ENCODE measurements at places on chromosomes 5 and 9. TPM values are rescaled to one million over a fixed set of nuclear protein-coding genes. Genes with fewer than 3 reads are reported as not detected.
A peak's percentile ranks its signal among the peaks of the same experiment; 100 is the strongest.

GRCh38 chr5:56123531-56124243 lies 109.4 kb downstream of the ANKRD55 start:
- no peaks in the 10 kb centered on the region for H3K36me3 ChIP-seq
- no peaks in the 10 kb centered on the region for H3K27me3 ChIP-seq
- peak overlapping the region; percentile 0 for H3K27ac ChIP-seq
- H3K4me1 ChIP-seq = peaks cover 44% of the 10 kb centered on the region
- no peak for DNase-seq

GRCh38 chr5:151454166-151454565 lies 6.8 kb downstream of the SLC36A1 start:
- H3K4me3 ChIP-seq = no peak overlapping the region
- DNase-seq = no peak
- no peak overlapping the region for H3K27ac ChIP-seq
- peaks cover 12% of the 10 kb centered on the region for H3K4me1 ChIP-seq
- H3K27me3 ChIP-seq = no peaks in the 10 kb centered on the region

GRCh38 chr5:145378226-145378625 lies 456.9 kb downstream of the PRELID2 start:
- no peaks in the 10 kb centered on the region for H3K36me3 ChIP-seq
- no peak for DNase-seq
- H3K27me3 ChIP-seq = no peaks in the 10 kb centered on the region
- H3K4me3 ChIP-seq = no peak overlapping the region
- no peaks in the 10 kb centered on the region for H3K4me1 ChIP-seq

DNA sequence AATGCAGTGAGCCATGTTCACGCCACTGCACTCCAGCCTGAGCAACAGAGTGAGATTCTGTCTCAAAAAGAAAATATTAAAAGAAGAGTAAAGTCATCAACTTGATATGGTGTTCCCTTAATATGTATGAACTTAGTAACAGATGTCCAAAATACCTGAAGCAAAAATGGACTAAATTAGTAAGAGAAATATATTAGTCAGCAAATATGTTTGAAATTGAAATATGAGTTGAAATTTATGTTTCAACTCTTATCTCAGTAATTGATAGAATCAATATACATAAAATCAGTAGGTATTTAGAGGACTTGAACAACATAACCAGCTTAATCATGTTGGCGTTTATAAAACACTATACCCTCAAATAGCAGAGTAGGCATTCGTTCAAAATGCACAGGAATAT lies 668.5 kb downstream of the ISL1 start:
- H3K27me3 ChIP-seq = no peaks in the 10 kb centered on the region
- H3K4me1 ChIP-seq = no peaks in the 10 kb centered on the region
- H3K27ac ChIP-seq = no peak overlapping the region
- no peak for DNase-seq

GRCh38 chr9:5459289-5459829 lies 9.0 kb downstream of the CD274 start:
- peak overlapping the region; percentile 89 for H3K27ac ChIP-seq
- DNase-seq = peak; percentile 47
- H3K4me1 ChIP-seq = peaks cover 80% of the 10 kb centered on the region

- DNase-seq = no peak
- H3K27me3 ChIP-seq = peaks cover 5% of the 10 kb centered on the region
Observed at GRCh38 chr5:86500947-86501346, 116.8 kb upstream of the COX7C start.

DNA sequence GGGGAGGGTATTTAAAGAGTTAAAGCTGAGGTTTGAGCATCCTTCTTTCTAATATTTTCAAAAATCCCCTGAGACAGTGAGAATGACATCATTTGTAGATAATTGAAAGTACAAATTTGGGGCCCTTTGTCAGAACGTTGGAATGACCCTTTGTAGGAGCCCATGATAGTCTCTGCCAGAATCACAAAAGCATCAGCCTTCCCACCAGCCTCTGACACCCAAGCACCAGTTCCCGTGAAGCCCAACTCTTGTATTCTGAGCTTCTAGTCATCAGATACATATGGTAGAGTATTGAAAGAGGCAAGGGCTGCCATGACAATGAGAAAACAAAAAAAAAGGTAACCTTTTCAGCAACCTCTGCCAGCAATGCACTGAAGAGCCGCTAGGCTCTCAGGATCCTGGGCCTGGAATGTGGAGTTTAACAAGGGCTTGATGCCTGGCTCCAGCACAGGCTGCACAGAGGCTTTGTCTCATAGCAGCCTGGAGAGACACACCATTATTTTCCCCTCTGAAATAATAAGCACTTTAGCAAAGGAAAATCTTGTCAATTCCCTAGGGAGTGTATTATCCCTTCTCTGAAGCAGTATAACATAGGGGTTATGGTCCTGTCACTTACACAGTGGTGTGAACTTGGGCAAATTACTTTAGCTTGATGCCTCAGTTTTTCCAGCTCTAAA lies 114.4 kb downstream of the ZNF608 start:
- H3K4me1 ChIP-seq = no peaks in the 10 kb centered on the region
- no peak overlapping the region for H3K4me3 ChIP-seq
- peaks cover 25% of the 10 kb centered on the region for H3K27me3 ChIP-seq
- DNase-seq = no peak

GRCh38 chr5:154449786-154450185 lies 4.0 kb downstream of the SAP30L start:
- DNase-seq = no peak
- H3K27ac ChIP-seq = no peak overlapping the region
- H3K36me3 ChIP-seq = peaks cover 34% of the 10 kb centered on the region
- H3K4me3 ChIP-seq = no peak overlapping the region

DNA sequence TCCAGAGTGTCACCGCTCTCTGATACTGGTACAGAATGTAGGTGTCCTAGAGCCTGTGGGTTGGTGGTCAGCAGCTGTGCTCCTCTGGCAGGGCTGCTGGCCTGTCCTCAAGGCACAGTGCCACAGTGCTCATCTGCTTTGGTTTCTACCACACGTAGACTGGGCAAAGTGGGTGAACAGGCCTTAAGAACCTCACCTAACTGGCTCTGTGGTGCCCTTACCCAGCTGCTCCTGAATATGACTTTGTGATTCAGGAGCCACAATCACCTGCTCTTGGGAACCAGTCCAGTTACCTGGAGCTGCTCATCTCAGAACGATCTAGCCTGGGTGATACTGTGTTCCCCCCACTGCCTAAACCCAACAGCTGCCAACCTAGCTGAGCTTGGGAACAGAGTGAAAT lies 6.4 kb downstream of the NOP16 start:
- no peak overlapping the region for H3K4me3 ChIP-seq
- H3K27ac ChIP-seq = no peak overlapping the region
- peaks cover 67% of the 10 kb centered on the region for H3K36me3 ChIP-seq
- no peaks in the 10 kb centered on the region for H3K27me3 ChIP-seq

DNA sequence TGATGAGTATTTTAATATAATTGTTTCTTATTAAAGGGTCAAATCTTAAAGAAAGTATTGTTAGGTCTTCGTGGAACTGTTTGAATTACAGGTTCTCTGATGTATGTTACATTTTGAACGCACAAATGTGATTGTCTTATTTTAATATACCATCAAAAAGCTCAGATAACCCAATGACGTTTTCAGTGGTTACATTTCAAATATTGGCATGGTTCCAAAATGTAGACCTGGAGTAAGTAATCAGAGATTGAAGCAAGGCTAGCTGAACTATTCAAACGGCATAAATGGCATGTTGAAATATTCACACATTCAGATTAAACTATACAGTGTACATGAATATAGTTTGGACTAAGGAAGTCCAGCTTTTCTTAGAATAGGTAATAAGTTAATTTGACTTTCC lies 281.7 kb upstream of the EFNA5 start:
- H3K36me3 ChIP-seq = peaks cover 2% of the 10 kb centered on the region
- no peak for DNase-seq
- H3K4me3 ChIP-seq = no peak overlapping the region
- no peak overlapping the region for H3K27ac ChIP-seq

Gene LRRC19
- not detected for total RNA-seq

DNA sequence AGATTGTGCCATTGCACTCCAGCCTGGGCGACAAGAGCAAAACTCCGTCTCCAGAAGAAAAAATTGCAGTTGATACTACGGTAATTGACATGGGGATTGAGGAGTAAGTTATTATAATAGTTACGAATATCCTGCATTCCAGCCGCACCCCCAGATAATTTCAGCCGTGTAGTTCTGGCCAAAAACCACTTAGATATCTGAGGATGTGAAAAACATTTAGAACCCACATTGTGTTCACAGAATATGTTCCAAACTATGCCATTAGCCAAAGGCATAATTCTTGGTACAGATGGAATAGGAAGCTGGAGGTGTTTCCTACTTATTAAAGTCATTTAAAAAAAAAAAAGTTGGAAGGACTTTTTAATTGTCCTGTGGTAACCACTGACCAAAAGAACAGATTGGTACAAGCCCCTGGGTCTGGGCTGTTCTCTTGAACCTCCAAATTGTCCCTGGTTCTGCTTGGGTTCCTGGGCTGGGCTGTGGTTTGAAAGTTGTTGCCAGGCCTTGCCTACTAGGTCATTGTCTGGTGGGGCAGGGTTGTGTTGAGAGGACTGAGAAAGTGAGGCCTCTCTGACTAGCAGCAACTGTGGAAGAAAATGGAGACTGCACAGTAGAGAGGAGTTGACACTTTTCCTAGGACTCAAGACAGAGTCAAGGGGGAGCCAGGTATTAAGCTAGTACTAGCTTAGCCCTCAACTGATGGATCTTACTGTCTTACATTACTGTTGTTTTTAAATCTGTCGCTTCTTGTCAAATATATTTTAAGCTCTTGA lies 198.8 kb downstream of the NR3C1 start:
- H3K27ac ChIP-seq = peak overlapping the region; percentile 31
- no peak overlapping the region for H3K4me3 ChIP-seq
- H3K27me3 ChIP-seq = no peaks in the 10 kb centered on the region

- H3K4me1 ChIP-seq = no peaks in the 10 kb centered on the region
- peaks cover 5% of the 10 kb centered on the region for H3K27me3 ChIP-seq
- no peak for DNase-seq
- H3K27ac ChIP-seq = no peak overlapping the region
- H3K36me3 ChIP-seq = no peaks in the 10 kb centered on the region
Observed at GRCh38 chr5:137432376-137432775, 66.8 kb downstream of the SPOCK1 start.

- H3K36me3 ChIP-seq = no peaks in the 10 kb centered on the region
- peaks cover 3% of the 10 kb centered on the region for H3K27me3 ChIP-seq
- H3K4me1 ChIP-seq = no peaks in the 10 kb centered on the region
- H3K27ac ChIP-seq = no peak overlapping the region
- no peak for DNase-seq
Observed at GRCh38 chr9:113707953-113708695, 168.0 kb upstream of the ZNF618 start.

- H3K4me1 ChIP-seq = no peaks in the 10 kb centered on the region
- no peaks in the 10 kb centered on the region for H3K27me3 ChIP-seq
- H3K27ac ChIP-seq = no peak overlapping the region
- no peak for DNase-seq
- no peaks in the 10 kb centered on the region for H3K36me3 ChIP-seq
Observed at GRCh38 chr9:79012561-79012960, 559.2 kb upstream of the TLE4 start.

GRCh38 chr5:130992621-130993020 lies 172.4 kb downstream of the HINT1 start:
- no peaks in the 10 kb centered on the region for H3K36me3 ChIP-seq
- H3K27ac ChIP-seq = no peak overlapping the region
- no peak overlapping the region for H3K4me3 ChIP-seq
- no peaks in the 10 kb centered on the region for H3K27me3 ChIP-seq
- no peaks in the 10 kb centered on the region for H3K4me1 ChIP-seq
- DNase-seq = no peak

GRCh38 chr5:113807427-113807991 lies 294.0 kb downstream of the YTHDC2 start:
- no peak overlapping the region for H3K4me3 ChIP-seq
- no peak for DNase-seq
- H3K27me3 ChIP-seq = peaks cover 4% of the 10 kb centered on the region
- no peaks in the 10 kb centered on the region for H3K4me1 ChIP-seq

- H3K27ac ChIP-seq = no peak overlapping the region
- no peaks in the 10 kb centered on the region for H3K36me3 ChIP-seq
- H3K4me1 ChIP-seq = peaks cover 16% of the 10 kb centered on the region
- H3K4me3 ChIP-seq = no peak overlapping the region
Observed at GRCh38 chr9:124239249-124240073, 18.3 kb upstream of the NEK6 start.

Gene SLC6A7
- not detected for total RNA-seq

GRCh38 chr5:53543401-53543800 lies 17.0 kb upstream of the NDUFS4 start:
- peaks cover 12% of the 10 kb centered on the region for H3K27me3 ChIP-seq
- no peak overlapping the region for H3K4me3 ChIP-seq
- H3K27ac ChIP-seq = no peak overlapping the region
- DNase-seq = no peak

DNA sequence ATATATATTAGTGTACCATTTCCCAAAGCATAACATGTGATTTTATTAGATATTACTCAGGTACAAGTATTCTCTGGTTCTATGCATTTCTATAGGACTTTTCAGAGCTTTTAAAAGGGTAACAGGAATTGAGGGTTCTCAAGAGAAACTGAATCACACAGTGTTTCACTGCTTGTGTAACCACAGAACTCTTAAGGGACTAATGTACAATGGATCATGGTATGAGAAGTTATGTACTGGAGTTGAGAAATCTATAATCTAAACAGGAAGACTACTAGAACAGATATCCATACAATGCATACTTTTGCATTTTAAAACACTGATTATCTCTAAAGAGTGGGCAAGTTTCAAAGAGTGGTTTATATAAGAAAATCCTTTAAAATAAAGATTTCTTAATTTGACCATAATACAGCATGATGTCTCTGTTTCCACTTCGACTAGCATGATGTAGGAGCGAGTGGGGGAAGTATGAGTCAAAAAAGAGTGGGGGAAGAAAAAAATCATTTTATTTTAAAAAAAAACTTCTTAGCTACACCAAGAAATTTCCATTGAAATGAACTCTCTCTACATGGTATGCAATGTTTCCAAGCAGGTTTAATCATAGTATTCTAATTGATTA lies 183.5 kb downstream of the RFX3 start:
- H3K27ac ChIP-seq = peak overlapping the region; percentile 75
- DNase-seq = no peak
- no peak overlapping the region for H3K4me3 ChIP-seq
- peaks cover 41% of the 10 kb centered on the region for H3K4me1 ChIP-seq
- H3K27me3 ChIP-seq = no peaks in the 10 kb centered on the region
- H3K36me3 ChIP-seq = peaks cover 7% of the 10 kb centered on the region

DNA sequence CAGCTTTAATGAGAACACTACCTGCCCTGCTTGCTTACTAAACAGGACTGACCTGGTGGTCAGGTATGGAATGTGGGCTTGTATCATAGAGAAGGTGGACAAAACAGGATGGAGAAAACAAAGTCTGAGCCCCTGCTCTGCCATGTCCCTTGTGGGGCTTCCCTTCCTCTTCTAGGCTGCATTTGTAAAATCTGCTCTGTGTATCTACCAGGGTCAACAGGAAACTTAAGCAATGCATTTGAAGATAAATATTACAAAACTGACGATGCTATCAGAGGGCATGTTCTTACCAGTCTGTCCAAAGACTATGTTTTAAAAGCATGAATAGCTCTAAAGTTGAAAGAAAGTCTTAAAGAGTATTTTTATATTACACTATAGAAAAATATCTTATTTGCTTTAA lies 228.7 kb downstream of the DCP2 start:
- H3K4me1 ChIP-seq = no peaks in the 10 kb centered on the region
- DNase-seq = no peak
- no peak overlapping the region for H3K4me3 ChIP-seq
- H3K27ac ChIP-seq = no peak overlapping the region

Gene TMEM215
- total RNA-seq = not detected

- H3K36me3 ChIP-seq = no peaks in the 10 kb centered on the region
- H3K4me1 ChIP-seq = no peaks in the 10 kb centered on the region
- no peak overlapping the region for H3K4me3 ChIP-seq
- no peak for DNase-seq
- no peaks in the 10 kb centered on the region for H3K27me3 ChIP-seq
- no peak overlapping the region for H3K27ac ChIP-seq
Observed at GRCh38 chr5:89008291-89008690, 125.3 kb upstream of the MEF2C start.
